ENCODE measurements at places on chromosomes 3 and 15.

GRCh38 chr3:183527428-183528379, 27.8 kb downstream of the KLHL6 start:
- no peak for DNase-seq

- no peak for DNase-seq
These were observed 191.9 kb upstream of the SYNPR start for GRCh38 chr3:63086190-63086589.

GRCh38 chr15:25072857-25073476, 118.2 kb downstream of the SNRPN start:
- DNase-seq = no peak

GRCh38 chr3:25910997-25911396, 121.1 kb downstream of the OXSM start:
- DNase-seq = no peak

DNA sequence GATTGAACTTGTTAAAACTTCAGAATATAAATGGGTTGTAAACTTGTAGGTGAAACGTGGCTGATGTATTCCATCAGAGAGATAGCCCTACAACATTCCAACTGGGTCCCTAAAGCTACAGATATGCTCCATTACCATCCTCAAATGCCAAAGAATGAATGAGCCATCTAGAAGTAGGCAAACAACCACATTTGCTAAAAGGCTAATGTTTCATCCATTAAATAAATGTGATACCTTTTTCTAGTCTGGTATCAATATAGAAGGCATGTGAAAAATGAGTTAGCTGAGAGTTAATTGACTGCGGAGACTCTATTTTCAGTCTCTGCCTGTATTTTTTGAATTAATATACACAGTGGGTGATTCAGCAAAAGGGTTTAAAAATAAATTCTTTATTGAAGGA, 203.8 kb downstream of the RBMS3 start:
- DNase-seq = no peak

- no peak for DNase-seq
These were observed 1.6 kb upstream of the TTLL3 start for GRCh38 chr3:9808345-9809037.

- DNase-seq = no peak
These were observed 98.8 kb upstream of the HACD2 start for GRCh38 chr3:123683505-123684154.

DNA sequence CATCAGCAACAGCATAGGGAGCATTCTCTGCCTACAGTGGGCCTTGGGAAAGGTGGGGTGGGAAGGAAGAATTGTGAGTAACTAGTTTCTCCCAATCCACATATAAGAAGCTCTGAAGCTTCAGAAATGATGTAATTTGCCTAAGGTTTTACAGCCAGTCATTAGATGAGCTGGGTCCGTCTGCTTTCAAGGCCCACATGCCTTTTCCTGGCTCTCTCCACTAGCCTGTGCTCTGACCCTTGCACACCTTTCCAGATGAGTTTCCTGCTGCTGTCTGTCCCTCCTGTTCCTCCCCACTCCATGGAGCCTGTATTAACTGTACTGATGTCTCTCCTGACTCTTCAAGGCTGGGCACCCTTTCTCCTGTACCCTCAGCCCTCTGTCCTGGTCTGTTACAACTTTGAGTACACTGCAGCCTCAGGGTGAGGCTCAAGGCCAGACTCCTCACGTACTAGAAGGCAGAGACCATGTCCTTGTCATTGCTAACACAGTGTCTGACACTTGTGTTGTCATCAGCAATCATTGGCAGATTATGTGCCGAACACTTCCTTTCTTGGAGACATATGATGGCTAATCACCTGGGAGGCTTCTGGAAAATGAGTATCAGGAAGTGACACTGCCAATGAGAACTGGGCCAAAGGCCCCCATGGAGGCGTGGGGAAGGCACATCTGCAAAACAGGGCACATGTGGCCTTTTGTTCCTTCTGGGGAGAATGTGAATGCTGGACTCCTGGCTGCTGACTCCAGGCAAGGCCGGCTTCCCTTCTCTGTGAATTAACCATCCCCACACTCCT, 6.6 kb downstream of the TM6SF1 start:
- DNase-seq = no peak

GRCh38 chr3:64063207-64063982, 40.1 kb upstream of the PSMD6 start:
- no peak for DNase-seq

- DNase-seq = no peak
These were observed 80.8 kb upstream of the GPR149 start for GRCh38 chr3:154510780-154511179.

- DNase-seq = no peak
These were observed 46.8 kb downstream of the MYO5A start for GRCh38 chr15:52481915-52482314.

DNA sequence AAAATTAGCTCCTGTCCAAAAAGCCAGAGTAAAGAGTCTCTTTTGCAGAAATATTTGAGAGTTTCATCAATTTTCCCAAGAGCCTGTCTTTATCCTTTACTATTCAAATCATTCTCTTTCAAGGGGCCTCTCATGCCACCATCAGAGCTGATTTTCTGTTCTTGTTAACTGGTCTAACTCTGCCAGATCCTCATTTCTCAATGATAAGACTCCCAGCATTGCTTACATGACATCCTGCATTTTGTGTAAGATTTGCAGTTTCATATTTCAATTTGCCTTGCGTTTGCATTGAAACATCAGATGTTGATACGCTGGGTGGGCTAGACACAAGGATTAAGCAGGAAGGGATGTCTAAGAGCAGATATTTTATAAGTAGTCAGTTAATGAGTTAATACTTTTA, 228.7 kb downstream of the TBL1XR1 start:
- no peak for DNase-seq

- no peak for DNase-seq
These were observed at the start of gene CATSPER2 for GRCh38 chr15:43648649-43649429. TSS of gene CATSPER2 (minus strand) at chr15:43648844. CDS start at chr15:43648061, 783 bp downstream.

GRCh38 chr3:114732353-114732752, 414.7 kb downstream of the ZBTB20 start:
- no peak for DNase-seq

- no peak for DNase-seq
These were observed 74.1 kb upstream of the RNF7 start for GRCh38 chr3:141663993-141664392.

GRCh38 chr3:106485217-106485616, 616.4 kb upstream of the CBLB start:
- no peak for DNase-seq

GRCh38 chr3:71468311-71469137, 115.0 kb downstream of the FOXP1 start:
- DNase-seq = no peak

DNA sequence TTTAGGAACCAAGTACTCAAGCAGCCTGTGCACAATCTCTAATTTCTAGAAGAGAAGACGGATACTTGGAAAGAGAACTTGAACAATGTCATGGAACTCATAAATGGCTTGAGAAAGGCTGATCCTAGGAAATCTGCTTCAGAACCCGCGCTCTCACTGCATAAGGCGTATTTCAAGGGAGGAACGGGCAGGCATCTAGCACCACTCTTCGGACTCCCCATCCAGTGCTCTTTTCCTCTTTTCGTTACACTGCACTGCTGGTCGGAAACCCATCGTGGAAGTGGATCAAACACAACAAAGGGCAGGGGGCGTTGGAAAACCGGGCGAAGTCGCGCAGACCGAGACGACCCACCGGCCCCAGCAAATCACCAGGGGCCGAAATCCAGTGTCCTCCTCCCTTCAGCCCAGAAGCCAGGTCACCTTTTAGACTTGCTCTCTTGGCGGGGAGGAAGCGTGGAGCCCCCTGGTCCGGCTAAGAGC, 539 bp upstream of the TLNRD1 start:
- no peak for DNase-seq

DNA sequence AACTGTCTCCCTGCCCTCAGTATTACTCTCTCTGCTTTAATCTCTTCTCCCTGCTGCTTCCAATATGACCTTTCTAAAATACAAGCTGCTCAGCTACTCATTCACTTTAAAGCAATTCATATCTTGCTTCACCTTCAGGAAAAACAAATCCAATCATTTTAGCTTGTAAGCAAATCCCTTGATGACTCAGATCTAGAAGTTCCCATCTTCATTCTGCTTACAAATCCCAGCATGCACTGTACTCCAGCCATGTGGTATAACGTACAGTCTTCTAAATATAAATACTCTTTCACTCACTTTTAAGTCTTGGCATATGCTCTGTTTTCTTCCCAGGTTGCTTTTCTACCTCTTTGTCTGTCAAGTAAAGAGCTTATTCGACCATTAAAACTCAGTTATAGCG, 1009.1 kb upstream of the SEMA6D start:
- no peak for DNase-seq

GRCh38 chr15:59169251-59169708, 37.4 kb upstream of the LDHAL6B start:
- no peak for DNase-seq

DNA sequence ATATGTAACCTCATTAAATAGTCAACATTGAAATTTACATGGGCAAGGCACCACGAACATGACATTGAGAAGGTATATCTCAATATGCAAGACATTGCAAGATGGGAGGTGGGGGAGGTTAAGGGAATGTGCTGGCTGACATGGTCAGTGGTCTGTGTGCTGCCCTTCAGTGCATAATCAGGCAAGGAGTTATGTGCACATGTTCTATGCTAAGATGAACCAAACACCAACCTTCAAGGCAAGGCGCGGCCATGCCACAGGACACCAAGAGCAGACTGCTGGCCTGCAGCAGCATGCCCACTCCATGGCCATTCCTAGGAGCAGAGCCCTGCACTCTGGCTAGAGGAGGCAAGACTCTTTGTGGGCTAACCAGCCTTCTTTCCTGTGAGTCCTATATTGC, 40.9 kb upstream of the TSPAN3 start:
- no peak for DNase-seq

DNA sequence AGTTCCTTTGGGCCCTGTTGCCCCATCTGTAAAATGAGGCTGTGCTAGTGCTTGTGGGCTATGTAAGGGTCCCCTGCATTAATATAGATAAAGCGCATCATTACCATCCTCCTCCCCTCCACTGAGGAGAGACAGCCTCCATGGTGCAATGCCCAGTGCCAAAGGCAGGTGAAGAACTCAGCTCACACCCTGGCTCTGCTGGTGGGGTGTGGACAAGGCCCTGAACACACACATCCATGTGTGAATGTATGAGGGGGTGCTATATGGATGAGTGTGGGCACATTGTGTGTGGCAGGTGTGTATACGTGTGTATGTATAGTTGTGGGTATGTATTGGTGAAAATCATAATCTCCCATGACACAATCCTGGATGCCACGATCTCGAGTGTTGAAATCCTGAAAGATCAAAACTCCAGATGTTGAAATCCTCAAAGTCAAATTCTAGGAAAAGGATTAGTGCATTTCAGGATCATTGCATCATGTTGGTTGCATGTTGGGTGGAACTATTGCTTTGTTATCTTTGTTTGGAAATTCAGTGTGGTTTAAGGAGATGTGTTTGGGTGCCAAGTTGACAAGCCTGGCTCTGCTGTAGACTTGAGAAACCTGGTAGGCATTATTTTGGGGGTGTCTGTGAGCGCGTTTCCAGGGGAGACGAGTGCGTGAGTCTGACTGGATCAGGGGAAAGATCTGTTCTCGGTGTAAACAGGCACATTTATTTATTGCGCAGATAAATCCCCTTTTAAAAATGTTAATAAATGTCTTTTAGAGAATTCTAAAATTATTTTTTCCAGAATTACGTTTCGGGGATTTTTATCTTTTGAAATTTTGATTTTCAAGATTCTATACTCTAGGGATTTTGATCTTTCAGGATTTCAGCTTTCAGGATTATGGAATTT, 42.0 kb upstream of the SEC61A1 start:
- no peak for DNase-seq

DNA sequence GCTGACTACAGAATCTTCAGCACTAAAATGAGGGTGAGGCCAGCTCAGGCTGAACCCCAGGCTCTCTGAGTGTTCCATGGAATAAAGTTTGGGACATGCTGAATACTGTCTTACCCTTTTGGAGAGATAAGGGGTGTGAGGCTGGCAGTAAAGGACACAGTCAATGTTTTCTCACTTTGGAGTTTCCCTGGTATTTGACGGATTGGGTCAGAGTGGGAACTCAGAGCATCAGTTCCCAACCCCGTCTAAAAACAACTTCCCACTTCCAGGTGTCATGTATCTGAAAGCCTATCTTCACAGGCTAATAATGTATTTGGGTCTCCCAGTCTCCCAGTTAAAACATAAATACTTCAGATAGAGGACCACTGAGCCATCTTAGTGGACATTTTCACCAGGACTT, 180.7 kb downstream of the TLE3 start:
- no peak for DNase-seq

GRCh38 chr3:146834917-146835316, 229.8 kb upstream of the PLSCR5 start:
- DNase-seq = no peak

- no peak for DNase-seq
These were observed 25.6 kb upstream of the NR2E3 start for GRCh38 chr15:71784719-71785118.

GRCh38 chr15:31477301-31477700, 150.7 kb downstream of the KLF13 start:
- no peak for DNase-seq

DNA sequence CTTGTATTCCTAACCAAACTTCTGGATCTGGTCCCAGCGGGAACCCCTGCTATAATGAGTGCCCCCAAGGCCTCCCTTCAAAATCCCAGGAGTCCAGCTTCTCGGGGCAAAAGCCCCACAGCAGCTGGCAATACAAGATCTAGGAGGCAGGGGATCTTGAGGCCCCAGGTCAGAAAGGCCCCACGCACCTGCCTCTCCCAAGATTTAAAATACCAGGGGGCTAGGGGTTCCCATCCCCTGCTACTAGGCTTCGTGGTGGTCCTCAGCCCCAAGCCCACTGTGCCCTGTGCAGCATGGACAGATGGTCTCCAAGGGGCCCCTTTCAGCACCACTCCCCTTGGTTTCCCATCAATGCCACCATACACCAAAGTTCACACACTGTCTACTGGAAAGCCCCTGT, 15.8 kb upstream of the CYP11A1 start:
- no peak for DNase-seq

DNA sequence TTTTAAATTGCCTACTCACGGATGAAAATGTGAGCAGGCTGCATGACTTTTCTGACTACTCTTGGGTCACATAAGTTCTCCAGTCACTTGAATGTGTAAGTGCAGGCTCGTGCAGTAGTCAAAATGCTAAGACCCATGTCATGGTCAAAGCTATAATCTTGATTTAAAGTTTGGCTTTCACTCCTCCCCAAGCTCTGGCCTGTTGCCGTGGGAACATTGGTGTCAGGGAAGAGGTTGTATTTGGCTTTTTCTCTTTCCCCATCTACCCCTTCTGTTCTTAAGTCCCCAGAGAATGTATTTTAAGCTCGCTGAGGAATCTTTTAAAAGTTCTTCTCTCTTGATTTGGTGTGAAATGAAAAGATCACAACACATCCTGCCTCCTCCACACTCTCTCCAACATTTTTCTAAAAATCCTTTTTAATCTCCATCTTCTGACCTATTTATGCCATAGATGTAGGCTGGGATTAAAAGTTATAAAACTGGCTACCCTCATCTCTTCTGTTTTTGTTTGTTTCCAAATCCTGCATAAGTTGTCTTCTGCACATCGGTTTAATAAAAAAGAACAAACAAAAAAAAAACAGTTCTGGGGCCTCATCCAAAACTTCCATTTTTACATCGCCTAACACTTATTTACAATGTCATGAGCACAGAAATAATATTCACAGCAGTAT, 61.4 kb upstream of the ADAMTSL3 start:
- no peak for DNase-seq

- DNase-seq = no peak
These were observed 53.8 kb upstream of the CADM2 start for GRCh38 chr3:84904816-84905555.

- DNase-seq = no peak
These were observed 231.3 kb upstream of the ARHGEF26 start for GRCh38 chr3:153889905-153890334.

- DNase-seq = no peak
These were observed 90.2 kb downstream of the ARNT2 start for GRCh38 chr15:80494351-80494751.
